Hindlimb muscle (tissue), 1 donor: ENCODE measurements at places on chromosomes 13 and 19. TPM values are rescaled to one million over a fixed set of nuclear protein-coding genes. Genes with fewer than 3 reads are reported as not detected.

- DNase-seq = no peak
Measured at GRCh38 chr19:45553464-45553863, 31.1 kb downstream of the OPA3 start.

DNA sequence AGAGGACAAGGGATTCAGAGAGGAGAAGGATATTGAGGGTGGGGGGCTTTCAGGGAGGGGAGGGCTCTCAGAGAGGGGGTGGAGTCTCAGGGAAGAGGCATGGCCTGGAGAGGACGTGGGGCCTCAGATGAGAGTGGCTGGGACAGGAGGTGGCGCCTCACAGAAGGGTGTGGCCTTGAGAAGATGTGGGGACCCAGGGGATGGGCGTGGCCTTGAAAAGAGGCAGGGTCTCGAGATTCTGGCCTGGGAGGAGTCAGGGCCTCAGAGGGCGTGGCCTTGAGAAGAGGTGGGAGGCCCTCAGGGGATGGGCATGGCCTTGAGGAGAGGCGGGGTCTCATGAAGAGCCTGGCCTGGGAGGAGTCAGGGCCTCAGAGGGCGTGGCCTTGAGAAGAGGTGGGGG lies 23.7 kb upstream of the TNFSF14 start:
- no peak for DNase-seq

DNA sequence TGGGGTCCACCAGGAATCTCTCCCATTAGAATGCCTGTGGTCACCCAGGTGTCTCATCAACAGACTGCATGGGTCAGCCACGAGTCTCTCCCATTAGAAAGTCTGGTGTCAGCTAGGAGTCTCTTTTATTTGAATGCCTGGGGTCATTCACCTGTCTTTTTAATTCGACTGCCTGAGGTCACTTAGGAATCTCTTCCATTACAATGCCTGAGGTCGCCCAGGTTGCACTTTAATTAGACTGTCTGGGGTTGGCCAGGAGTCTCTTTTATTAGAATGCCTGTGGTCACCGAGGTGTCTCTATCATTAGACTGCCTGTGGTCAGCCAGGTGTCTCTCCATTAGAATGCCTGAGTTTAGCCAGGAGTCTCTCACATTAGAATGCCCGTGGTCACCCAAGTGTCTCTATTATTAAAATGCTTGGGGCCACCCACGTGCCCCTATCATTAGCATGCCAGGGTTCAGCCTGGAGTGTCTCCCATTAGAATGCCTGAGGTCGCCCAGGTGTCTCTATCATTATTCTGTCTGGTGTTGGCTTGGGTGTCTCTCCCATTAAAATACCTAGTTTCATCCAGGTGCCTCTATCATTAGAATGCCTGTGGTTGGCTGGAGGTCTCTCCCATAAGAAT lies 1474.3 kb downstream of the UQCRFS1 start:
- no peak for DNase-seq

- no peak for DNase-seq
Measured at GRCh38 chr19:15453091-15453578, 3.4 kb upstream of the WIZ start.

GRCh38 chr19:32294871-32295438 lies 50.5 kb upstream of the ZNF507 start:
- DNase-seq = no peak

GRCh38 chr13:68292601-68293000 lies 1062.5 kb upstream of the PCDH9 start:
- DNase-seq = no peak

The IFNL1 gene
- polyA plus RNA-seq = not detected

The ADPRHL1 gene
- 263 TPM for polyA plus RNA-seq

The RYR1 gene
- 771 TPM for polyA plus RNA-seq

The LSM7 gene
- polyA plus RNA-seq = 71.7 TPM
